ENCODE measurements at places on chromosomes 11 and 22.

GRCh38 chr22:29706486-29706885 is 13.3 kb upstream of the CABP7 start:
- H3K27me3 ChIP-seq: peaks cover 2% of the 10 kb centered on the region
- H3K4me1 ChIP-seq: peaks cover 15% of the 10 kb centered on the region
- no peak overlapping the region for H3K4me3 ChIP-seq
- DNase-seq: no peak
- H3K36me3 ChIP-seq: no peaks in the 10 kb centered on the region
- H3K27ac ChIP-seq: no peak overlapping the region

GRCh38 chr11:46533396-46534100 is 60.3 kb downstream of the AMBRA1 start:
- no peaks in the 10 kb centered on the region for H3K4me1 ChIP-seq
- no peak overlapping the region for H3K27ac ChIP-seq
- H3K4me3 ChIP-seq: no peak overlapping the region
- H3K27me3 ChIP-seq: no peaks in the 10 kb centered on the region
- no peak for DNase-seq
- H3K36me3 ChIP-seq: no peaks in the 10 kb centered on the region

DNA sequence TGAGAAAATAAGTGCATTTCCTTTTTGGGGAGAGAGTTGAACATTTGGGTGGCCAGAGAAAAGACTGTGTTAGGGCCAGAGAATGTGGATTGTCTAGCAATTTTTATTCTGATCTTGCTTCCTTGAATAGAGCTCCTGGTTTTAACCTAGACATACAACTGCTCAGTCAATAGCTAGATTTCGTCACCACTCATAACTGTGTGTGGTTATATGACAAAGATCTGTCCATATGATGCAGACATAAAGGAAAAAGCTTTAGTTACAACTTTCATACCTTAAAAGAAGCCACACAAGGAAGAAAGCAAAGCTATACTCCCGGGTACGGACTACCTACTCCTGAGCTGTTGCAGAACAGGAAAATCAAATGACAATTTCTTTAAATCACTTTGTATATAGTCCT is 37.2 kb downstream of the MS4A6A start:
- no peak overlapping the region for H3K4me3 ChIP-seq
- H3K4me1 ChIP-seq: no peaks in the 10 kb centered on the region
- no peak for DNase-seq
- no peaks in the 10 kb centered on the region for H3K27me3 ChIP-seq
- H3K27ac ChIP-seq: no peak overlapping the region
- no peaks in the 10 kb centered on the region for H3K36me3 ChIP-seq

GRCh38 chr11:74775762-74776161 is 27.1 kb downstream of the RNF169 start:
- no peak overlapping the region for H3K4me3 ChIP-seq
- H3K27ac ChIP-seq: no peak overlapping the region
- no peaks in the 10 kb centered on the region for H3K4me1 ChIP-seq
- no peaks in the 10 kb centered on the region for H3K36me3 ChIP-seq

DNA sequence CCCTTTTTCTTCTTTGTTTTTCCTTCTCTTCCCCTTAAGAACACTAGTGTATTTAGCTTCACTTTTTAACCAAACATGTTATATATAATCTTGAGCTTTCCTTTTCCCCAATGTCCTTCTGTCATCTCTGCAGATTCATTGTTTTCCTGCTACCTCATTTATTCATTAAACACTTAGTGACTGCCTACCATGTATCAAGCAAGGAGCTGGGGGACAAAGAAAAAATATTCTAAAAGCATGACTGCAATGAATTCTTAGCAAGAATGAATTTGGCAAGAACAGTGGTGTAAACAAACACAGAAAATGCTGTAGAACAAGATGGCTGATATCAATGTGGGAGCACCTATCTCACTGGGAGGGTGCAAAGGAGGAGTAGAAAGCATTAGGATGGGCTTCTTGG is 247.0 kb upstream of the CCDC90B start:
- H3K27me3 ChIP-seq: no peaks in the 10 kb centered on the region
- no peak for DNase-seq
- no peak overlapping the region for H3K4me3 ChIP-seq
- no peaks in the 10 kb centered on the region for H3K4me1 ChIP-seq
- no peaks in the 10 kb centered on the region for H3K36me3 ChIP-seq

- no peak overlapping the region for H3K4me3 ChIP-seq
- DNase-seq: peak; percentile 20
- H3K27ac ChIP-seq: no peak overlapping the region
- H3K4me1 ChIP-seq: no peaks in the 10 kb centered on the region
These were observed 33.3 kb downstream of the MARK2 start for GRCh38 chr11:63871962-63872799.

DNA sequence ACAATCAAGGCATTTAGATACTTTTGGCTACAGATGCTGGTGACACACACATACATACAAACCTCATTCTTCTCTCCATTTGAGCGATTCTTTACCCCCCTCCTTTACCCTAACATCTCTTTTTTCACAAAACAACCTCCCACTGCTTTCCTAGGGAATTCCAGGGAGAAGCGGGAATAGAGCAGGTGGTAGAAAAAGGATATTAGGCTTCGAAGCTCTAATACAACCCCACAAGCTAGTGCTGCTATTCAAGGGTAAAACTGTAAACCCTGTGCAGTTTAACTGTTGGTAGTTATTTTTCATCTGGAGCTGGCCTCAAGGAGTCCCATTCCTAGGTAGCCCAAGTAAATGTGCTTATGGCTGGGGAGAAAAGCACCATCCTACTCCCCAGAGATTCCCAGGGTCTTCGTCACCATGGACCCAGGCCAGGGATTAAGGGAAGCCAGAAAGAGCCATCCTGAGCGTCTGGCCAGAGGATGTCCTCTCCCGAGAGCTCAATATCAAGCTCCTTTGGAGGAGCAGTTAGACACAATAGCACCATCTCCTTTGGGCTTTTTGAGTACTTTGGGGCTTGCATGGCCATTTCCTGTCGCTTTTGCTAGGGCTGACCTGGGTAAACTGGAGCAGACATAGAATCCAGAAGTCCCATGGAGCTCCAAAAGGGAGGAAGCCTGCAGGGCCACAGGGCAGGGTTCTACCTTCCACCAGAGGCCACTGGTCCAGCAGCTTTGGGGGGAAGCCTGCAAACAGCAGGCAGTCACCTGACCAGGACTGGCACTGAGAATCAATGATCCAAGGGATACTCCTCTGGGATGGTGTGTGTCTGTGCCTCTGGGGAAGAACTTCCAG is 3.1 kb downstream of the MAML2 start:
- no peak for DNase-seq
- peaks cover 12% of the 10 kb centered on the region for H3K4me1 ChIP-seq
- H3K4me3 ChIP-seq: no peak overlapping the region
- no peak overlapping the region for H3K27ac ChIP-seq
